ENCODE measurements at places on chromosomes 4 and X. TPM values are rescaled to one million over a fixed set of nuclear protein-coding genes. Genes with fewer than 3 reads are reported as not detected.

The SMPX gene
- total RNA-seq, result not detected

The GYPB gene
- not detected for total RNA-seq

The CPE gene
- 90.4 TPM for total RNA-seq

The LONRF3 gene
- 13.1 TPM for total RNA-seq

The MAGEA2 gene
- not detected for total RNA-seq

The ADGRG2 gene
- 7.1 TPM for total RNA-seq

The MTTP gene
- total RNA-seq, result 0.74 TPM

The GPR34 gene
- total RNA-seq, result 41.2 TPM

The NAP1L2 gene
- 0.55 TPM for total RNA-seq

The DTHD1 gene
- 0.39 TPM for total RNA-seq

The ATP8A1 gene
- 11.3 TPM for total RNA-seq

The YTHDC1 gene
- 61.7 TPM for total RNA-seq

The KLKB1 gene
- not detected for total RNA-seq

The PFKFB1 gene
- 18.5 TPM for total RNA-seq

The MAGEB5 gene
- total RNA-seq, result not detected

The F11 gene
- total RNA-seq, result not detected

The CA5B gene
- total RNA-seq, result 14.1 TPM

The FRMPD4 gene
- total RNA-seq, result not detected

The ETDA gene
- not detected for total RNA-seq

The FAM53A gene
- 2.9 TPM for total RNA-seq

The UGT2B15 gene
- not detected for total RNA-seq

The CT45A3 gene
- total RNA-seq, result not detected

The IL13RA2 gene
- not detected for total RNA-seq

The DOCK11 gene
- total RNA-seq, result 117 TPM

The ZFP92 gene
- 5.4 TPM for total RNA-seq

The LRCH2 gene
- 2.6 TPM for total RNA-seq

The CLGN gene
- not detected for total RNA-seq

The EGF gene
- not detected for total RNA-seq

The SSX7 gene
- total RNA-seq, result not detected

Data from mesenteric fat pad (tissue), 1 donor.